ENCODE measurements at places on chromosomes 2 and 18. TPM values are rescaled to one million over a fixed set of nuclear protein-coding genes. Genes with fewer than 3 reads are reported as not detected.
A peak's percentile ranks its signal among the peaks of the same experiment; 100 is the strongest.

Gene SCLY
- 9.6 TPM for total RNA-seq

Gene B3GNT7
- 0.89 TPM for total RNA-seq

Gene ABCB11
- not detected for total RNA-seq

Gene ERICH2
- not detected for total RNA-seq

Gene ZSWIM2
- total RNA-seq = not detected

DNA sequence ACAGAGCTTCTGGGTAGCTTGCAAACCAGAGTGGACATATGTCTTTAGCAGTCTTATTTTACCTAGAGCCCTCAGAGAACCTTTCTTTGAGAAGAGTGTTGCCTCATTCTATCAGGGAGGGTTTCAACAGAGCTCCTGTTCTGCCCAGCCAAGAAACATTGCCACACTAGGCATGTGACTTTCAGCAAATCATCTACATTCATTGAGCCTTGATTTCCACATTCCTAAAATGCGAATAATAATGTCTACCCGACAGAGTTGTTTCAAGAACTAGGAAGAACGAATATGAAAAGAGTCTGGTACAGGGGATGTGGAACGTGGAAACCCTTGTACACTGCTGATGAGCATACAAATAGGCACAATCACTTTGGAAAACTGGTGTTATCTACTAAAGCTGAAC, 7.8 kb upstream of the PRKAG3 start:
- H3K36me3 ChIP-seq = no peaks in the 10 kb centered on the region
- H3K27ac ChIP-seq = no peak overlapping the region
- H3K4me3 ChIP-seq = no peak overlapping the region

DNA sequence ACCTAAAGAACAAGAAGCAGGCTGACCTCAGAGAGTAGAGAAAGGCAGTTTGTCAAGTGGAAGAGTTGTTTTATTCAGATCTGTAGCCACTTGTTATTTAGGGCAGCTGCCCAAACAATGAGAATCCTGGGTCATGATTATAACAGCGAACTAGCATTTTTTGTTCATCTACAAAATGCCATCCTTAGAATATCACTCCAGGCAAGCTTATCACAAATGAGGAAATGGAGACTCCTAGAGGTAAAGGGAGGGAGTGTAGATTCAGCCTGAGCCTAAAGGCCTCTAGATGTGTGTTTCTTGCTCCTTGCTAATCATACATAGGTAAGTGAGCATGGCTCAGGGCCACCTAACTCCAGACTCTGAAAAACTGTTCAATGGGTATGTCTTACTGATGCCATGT, 126.1 kb downstream of the HNMT start:
- DNase-seq = no peak
- H3K27me3 ChIP-seq = no peaks in the 10 kb centered on the region
- H3K4me3 ChIP-seq = no peak overlapping the region
- H3K4me1 ChIP-seq = no peaks in the 10 kb centered on the region
- no peak overlapping the region for H3K27ac ChIP-seq
- no peaks in the 10 kb centered on the region for H3K36me3 ChIP-seq

GRCh38 chr2:38376346-38377049, 575 bp downstream of the ATL2 start:
- no peaks in the 10 kb centered on the region for H3K36me3 ChIP-seq
- H3K27ac ChIP-seq = peak overlapping the region; percentile 59
- peak; percentile 82 for DNase-seq
- peaks cover 38% of the 10 kb centered on the region for H3K4me1 ChIP-seq
- H3K27me3 ChIP-seq = no peaks in the 10 kb centered on the region
- H3K4me3 ChIP-seq = peak overlapping the region; percentile 75

DNA sequence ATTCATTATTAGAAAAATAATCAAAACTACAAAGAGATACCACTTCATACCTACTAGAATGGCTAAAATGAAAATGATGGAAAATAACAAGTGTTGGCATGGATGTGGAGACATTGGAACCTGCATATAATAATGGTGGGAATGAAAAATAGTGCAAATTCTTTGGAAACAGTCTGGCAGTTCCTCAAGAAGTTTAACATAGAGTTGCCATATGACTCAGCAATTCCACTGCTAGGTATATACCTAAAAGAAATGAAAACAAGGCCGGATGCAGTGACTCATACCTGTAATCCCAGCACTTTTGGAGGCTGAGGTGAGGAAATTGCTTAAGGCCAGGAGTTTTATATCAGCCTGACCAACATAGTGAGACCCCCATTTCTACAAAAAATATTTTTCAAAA, 41.6 kb upstream of the ACYP2 start:
- no peaks in the 10 kb centered on the region for H3K4me1 ChIP-seq
- H3K36me3 ChIP-seq = no peaks in the 10 kb centered on the region
- H3K4me3 ChIP-seq = no peak overlapping the region
- no peak overlapping the region for H3K27ac ChIP-seq
- DNase-seq = peak; percentile 53

GRCh38 chr2:216583147-216583546, 50.1 kb upstream of the IGFBP2 start:
- no peaks in the 10 kb centered on the region for H3K27me3 ChIP-seq
- DNase-seq = no peak
- H3K27ac ChIP-seq = no peak overlapping the region

DNA sequence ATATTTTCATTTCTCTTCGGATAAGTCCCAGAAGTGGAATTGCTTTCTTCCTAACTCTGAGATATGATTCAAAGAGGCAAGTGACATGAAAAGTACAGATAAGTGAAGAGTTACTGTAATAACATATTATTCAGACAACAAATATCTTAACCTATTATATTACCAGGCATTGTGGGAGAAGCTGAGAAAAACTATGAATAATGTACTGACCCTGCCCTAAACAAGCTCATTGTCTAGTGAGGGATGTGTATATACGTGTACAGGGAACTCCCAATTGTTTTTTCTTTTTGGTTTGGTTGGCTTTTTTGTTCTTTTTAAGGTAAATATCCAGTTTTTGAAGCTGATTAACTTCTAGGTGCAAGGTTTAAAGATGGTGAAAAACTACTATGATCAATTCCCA, 26.5 kb downstream of the NCKAP1 start:
- no peak overlapping the region for H3K27ac ChIP-seq
- H3K27me3 ChIP-seq = no peaks in the 10 kb centered on the region
- no peaks in the 10 kb centered on the region for H3K36me3 ChIP-seq
- no peak overlapping the region for H3K4me3 ChIP-seq

- no peak for DNase-seq
- H3K4me3 ChIP-seq = peak overlapping the region; percentile 52
- H3K4me1 ChIP-seq = peaks cover 3% of the 10 kb centered on the region
- no peaks in the 10 kb centered on the region for H3K36me3 ChIP-seq
- H3K27ac ChIP-seq = no peak overlapping the region
- no peaks in the 10 kb centered on the region for H3K27me3 ChIP-seq
Observed at GRCh38 chr2:211611061-211611518, 927.5 kb downstream of the ERBB4 start.

GRCh38 chr2:219571311-219572236, at the start of gene OBSL1:
TSS of gene OBSL1 (minus strand) at chr2:219571539. CDS start at chr2:219571232, 307 bp downstream.
- no peak within 1 kb of the TSS for H3K27ac ChIP-seq
- DNase-seq = no peak
- H3K4me1 ChIP-seq = peaks cover 8% of the 10 kb centered on the region
- peak within 1 kb of the TSS; percentile 12 for H3K4me3 ChIP-seq
- peaks cover 48% of the 10 kb centered on the region for H3K27me3 ChIP-seq
- no peaks in the 10 kb centered on the region for H3K36me3 ChIP-seq

DNA sequence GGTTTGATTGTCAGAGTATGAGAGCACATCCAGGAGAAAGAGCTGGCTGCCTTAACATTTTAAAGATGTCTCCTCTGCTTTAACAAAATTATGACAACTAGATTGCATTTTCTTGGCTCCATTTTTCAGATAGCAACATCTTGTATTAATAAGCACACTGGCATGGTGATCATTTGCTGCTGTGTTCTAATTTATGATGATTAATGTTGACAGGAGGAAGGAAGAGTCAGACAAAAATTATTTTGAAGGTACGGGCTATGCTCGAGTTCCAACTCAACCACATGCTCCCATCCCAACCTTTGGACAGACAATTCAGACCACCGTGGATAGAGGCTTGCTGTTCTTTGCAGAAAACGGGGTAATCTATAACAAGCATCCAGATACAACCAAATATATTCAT, 98.2 kb upstream of the TTC39C start:
- H3K4me3 ChIP-seq = no peak overlapping the region
- no peak overlapping the region for H3K27ac ChIP-seq
- DNase-seq = no peak
- H3K27me3 ChIP-seq = no peaks in the 10 kb centered on the region
- H3K4me1 ChIP-seq = peaks cover 25% of the 10 kb centered on the region
- H3K36me3 ChIP-seq = no peaks in the 10 kb centered on the region

GRCh38 chr2:98127229-98127989, 40.4 kb downstream of the VWA3B start:
- H3K4me3 ChIP-seq = no peak overlapping the region
- H3K4me1 ChIP-seq = no peaks in the 10 kb centered on the region
- peaks cover 7% of the 10 kb centered on the region for H3K27me3 ChIP-seq
- H3K27ac ChIP-seq = no peak overlapping the region

DNA sequence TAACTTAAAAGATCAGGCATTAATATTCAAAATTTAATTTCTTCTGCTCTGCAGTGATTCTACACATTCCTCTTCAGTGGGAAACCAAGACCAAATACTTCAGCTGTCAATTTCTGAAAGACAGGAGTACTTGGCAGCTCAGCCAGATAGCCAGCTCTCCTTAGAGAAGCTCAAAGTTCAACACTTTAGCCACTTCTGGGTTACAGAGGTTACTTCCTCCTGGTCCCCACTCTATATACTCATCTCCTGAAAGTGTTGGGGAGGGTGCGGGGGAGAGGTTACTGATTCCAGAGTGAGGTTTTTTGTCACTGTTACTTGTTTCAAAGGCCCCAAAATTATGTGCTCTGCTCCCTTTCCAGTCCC, 4.1 kb downstream of the CYTIP start:
- no peak for DNase-seq
- peak overlapping the region; percentile 72 for H3K4me3 ChIP-seq
- H3K27ac ChIP-seq = peak overlapping the region; percentile 46
- H3K27me3 ChIP-seq = no peaks in the 10 kb centered on the region

- no peak overlapping the region for H3K4me3 ChIP-seq
- DNase-seq = no peak
- H3K27ac ChIP-seq = no peak overlapping the region
- no peaks in the 10 kb centered on the region for H3K4me1 ChIP-seq
Observed at GRCh38 chr2:89831641-89832498, 1140.4 kb downstream of the RPIA start.

- H3K27me3 ChIP-seq = no peaks in the 10 kb centered on the region
- H3K4me1 ChIP-seq = no peaks in the 10 kb centered on the region
- no peak for DNase-seq
- H3K36me3 ChIP-seq = no peaks in the 10 kb centered on the region
- H3K27ac ChIP-seq = no peak overlapping the region
Observed at GRCh38 chr2:108701806-108702205, 17.5 kb upstream of the RANBP2 start.

DNA sequence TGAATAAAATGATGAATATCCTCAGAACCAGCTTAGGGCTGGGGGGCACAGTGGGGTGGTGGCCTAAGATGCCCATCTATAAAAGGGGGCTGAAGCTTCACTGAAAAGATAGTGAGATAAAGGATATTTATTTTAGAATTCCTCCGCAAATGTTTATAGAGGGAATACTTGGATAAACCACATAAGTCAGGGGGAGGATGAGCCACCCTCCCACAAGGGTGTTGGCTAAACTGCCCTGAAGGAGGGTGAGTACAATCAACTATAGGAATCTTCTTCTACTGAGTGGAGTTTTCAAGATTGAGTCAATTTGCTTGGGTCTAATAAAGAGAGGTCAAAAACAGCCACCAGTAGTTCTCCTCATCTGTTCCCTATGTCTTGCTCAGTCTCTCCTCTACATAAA, 114.5 kb upstream of the TANK start:
- H3K27me3 ChIP-seq = peaks cover 7% of the 10 kb centered on the region
- no peak overlapping the region for H3K4me3 ChIP-seq
- no peaks in the 10 kb centered on the region for H3K36me3 ChIP-seq
- H3K27ac ChIP-seq = no peak overlapping the region
- no peak for DNase-seq
- no peaks in the 10 kb centered on the region for H3K4me1 ChIP-seq

- no peak for DNase-seq
- H3K36me3 ChIP-seq = peaks cover 69% of the 10 kb centered on the region
- no peak overlapping the region for H3K27ac ChIP-seq
- H3K27me3 ChIP-seq = no peaks in the 10 kb centered on the region
- peaks cover 38% of the 10 kb centered on the region for H3K4me1 ChIP-seq
- no peak overlapping the region for H3K4me3 ChIP-seq
Observed at GRCh38 chr2:105890856-105891255, 146.1 kb downstream of the NCK2 start.

- no peaks in the 10 kb centered on the region for H3K36me3 ChIP-seq
- H3K27ac ChIP-seq = no peak overlapping the region
- H3K4me3 ChIP-seq = no peak overlapping the region
- no peak for DNase-seq
Observed at GRCh38 chr2:136059036-136059472, 58.9 kb downstream of the CXCR4 start.

- H3K4me3 ChIP-seq = no peak overlapping the region
- DNase-seq = no peak
- no peaks in the 10 kb centered on the region for H3K36me3 ChIP-seq
- no peaks in the 10 kb centered on the region for H3K27me3 ChIP-seq
- H3K27ac ChIP-seq = no peak overlapping the region
Observed at GRCh38 chr2:51717312-51717711, 685.4 kb upstream of the NRXN1 start.

- no peak overlapping the region for H3K27ac ChIP-seq
- peaks cover 16% of the 10 kb centered on the region for H3K27me3 ChIP-seq
- no peaks in the 10 kb centered on the region for H3K36me3 ChIP-seq
- peaks cover 22% of the 10 kb centered on the region for H3K4me1 ChIP-seq
- peak overlapping the region; percentile 81 for H3K4me3 ChIP-seq
Observed at GRCh38 chr2:54724560-54725342, 1.3 kb downstream of the EML6 start.

DNA sequence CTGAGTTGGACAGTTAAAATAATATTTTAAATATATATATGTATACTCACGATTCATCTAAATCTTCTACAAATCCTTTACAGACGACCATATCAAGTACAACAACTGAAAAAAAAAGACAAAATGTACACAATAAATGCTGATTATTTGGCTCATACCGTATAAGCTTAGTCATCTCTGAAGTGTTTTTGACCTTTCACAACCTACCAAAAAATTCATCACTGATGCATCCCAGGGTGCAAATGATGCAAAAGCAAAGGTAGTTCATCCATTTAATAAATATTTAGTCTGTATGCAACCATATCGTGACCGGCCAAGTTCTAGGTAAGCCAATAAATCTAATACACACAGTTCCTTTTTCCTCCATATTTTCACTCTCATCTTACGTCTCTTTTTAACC, 1.1 kb downstream of the TMX3 start:
- H3K27ac ChIP-seq = no peak overlapping the region
- H3K4me1 ChIP-seq = peaks cover 23% of the 10 kb centered on the region
- peaks cover 35% of the 10 kb centered on the region for H3K36me3 ChIP-seq
- H3K27me3 ChIP-seq = no peaks in the 10 kb centered on the region
